ENCODE measurements at places on chromosomes 16 and 17.

- DNase-seq = no peak
Measured at GRCh38 chr17:40961591-40961990, 5.2 kb downstream of the KRT39 start.

GRCh38 chr17:55757659-55758058 lies 6.8 kb downstream of the PCTP start:
- no peak for DNase-seq

- DNase-seq = no peak
Measured at GRCh38 chr17:2259769-2260536, 43.6 kb downstream of the SMG6 start.

DNA sequence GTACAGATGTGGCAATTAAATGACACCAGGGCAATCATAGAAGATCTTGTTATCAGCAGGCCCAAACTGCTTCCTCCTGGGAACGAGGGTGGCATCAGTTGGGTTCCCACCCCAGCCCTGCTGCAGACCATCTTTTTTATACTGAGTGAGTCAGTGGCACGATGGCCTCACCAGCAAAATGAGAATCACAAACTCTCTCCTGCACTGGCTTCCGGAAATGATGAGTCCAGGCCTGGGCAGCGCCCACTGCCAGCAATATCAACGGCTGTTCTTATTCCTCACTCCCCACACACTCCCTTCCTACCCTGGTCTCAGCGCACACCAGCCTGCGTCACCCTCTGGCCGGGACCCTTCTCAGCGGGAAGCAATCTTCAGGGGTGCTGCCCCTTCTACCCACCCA lies 340.3 kb downstream of the FOXL1 start:
- no peak for DNase-seq

GRCh38 chr16:48054881-48055601 lies 100.8 kb downstream of the ABCC12 start:
- DNase-seq = peak; percentile 50

DNA sequence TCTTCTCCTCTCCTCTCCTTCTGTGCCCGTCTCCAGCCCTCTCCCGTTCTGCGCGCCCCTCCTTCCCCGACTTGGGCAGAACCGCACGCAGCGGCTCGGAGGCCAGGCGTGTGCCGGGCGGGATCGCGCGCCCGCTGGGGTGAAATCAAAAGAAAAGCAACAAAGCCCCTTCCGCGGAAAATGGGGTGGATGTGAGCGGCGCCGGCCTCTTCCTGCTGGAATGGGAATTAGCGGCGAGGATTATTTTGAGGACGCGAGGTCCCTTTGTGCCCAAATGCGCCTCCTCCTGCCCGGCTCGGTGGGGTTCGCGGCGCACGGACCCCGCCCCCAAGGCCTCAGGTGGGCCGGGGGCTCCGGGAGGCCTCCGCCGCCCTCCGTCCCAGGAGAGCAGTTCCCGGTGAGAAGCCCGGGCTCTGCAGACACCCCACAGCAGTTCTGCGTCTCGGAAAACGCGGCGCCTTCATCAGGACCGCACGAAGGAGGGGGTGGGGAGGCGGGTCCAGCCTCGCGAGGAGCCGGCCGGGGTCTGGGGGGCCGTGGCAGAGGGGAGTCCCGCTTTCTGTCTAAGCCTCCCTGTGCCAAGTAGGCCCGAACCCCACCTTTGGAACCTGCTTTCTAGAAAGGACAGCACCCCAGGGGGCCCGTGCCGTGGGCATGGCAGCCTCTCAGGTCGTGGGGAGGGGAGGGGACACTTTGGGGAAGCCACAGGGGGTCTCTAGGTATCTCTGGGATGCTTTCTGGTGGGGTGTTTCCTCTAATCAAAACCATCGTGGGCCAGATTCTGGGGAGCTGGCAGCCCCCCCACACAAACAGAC lies 91.0 kb upstream of the CBX4 start:
- no peak for DNase-seq

DNA sequence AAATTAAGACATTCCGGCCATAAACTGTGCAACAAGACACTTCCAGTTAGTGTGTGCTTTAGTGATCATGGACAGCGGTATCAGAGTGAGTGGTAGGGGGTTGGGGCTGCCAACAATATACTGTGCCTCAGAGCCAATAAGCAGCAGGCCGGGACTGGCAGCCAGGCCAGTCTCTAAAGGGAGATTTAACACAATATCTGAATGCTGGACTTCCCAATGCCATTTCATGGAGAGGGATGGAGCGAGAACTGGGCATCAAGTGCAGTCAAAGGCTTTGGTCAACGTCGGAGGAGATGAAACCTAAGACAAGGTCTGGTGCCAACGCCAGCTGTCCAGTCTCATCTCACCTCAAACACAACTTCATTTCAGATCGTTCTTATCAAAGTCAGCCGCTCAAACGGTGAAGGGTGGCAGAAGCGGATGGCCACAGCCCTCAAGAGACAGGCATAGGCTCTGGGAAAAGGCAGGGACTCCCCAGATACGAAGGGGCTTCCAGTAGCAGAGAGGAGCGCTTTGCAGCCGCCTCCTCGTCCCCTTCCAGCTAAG lies 935 bp downstream of the USP32 start:
- DNase-seq = peak; percentile 35

GRCh38 chr17:43740541-43740940 lies 18.1 kb downstream of the SOST start:
- DNase-seq = no peak

DNA sequence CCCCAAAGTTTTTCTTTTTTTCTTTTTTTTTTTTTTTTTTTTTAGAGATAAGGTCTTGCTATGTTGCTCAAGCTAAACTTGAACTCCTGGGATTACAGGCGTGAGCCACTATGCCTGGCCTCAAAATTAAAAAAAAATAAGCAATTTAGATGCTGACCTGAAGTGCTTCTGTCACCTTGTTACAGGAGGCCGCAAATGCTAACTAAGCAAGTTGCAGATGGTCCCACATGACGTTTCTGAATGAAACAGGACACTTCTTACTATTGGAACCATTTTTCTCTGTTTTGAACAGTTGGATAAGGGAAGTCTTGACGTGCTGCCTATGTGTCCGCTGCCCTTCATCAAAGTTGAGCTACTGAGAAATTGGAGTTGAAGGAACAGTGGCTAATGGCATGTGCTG lies 8.8 kb downstream of the ANKRD40CL start:
- no peak for DNase-seq

DNA sequence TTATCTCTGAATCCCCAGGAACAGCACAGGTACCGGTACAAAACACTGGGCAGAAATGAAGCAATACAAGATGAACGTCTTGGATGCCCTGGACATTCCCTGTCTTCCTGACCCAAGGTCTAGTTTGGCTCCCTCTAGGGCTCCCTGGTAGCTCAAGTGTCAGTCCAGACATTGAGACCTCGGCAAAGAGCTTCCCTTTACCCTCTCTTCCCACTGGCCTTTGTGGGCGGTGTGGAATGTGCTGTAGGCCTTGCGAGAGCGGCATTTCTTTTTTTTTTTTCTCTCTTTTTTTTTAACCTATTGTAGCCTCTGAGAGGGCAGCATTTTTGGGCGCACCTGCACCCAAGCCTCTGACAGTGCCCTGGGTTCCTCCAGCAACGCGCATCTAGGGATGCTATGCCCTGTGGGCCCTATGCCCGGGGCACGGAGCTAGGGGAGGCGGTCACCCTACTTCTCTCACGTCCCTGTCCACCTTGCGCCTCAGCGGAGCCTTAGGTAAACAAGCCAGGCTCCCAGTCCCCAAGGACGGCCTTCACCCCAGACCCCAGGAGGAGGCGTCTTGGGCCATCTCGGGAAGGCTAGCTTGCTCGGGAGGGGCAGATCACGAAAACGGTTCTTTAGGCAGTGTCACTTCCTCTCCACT lies 1.2 kb upstream of the NFATC3 start:
- DNase-seq = no peak

DNA sequence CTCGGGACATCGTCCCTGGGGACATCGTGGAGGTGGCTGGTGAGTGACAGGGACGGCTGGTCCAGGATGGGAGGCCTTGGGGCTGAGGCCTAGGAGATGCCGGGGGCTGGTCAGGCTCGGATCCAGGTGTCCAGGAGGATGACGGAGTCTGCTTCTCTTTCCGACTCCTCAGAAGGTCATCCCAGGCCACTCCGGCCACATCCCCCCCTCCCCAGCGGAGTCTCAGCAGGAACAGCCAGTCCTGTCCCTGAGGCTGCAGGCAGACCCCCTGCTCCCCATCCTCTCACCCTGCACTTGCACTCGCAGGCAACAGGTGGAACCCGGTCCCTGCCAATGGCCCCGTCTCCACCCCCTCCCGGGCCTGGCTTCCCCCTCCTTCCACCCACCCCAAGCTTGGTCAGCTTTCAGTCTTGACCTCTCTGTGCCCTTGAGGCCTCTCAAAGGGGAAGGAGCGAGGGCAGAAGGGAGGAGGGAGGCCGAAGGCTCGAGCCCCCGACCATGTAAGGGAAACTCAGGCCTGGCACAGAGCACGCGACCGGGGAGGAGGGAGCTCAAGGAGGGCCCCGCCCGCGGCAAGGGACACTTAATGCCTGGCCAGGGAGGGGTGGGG lies 4.4 kb downstream of the ATP2A1 start:
- DNase-seq = peak; percentile 71

GRCh38 chr16:58177353-58177710 lies 20.6 kb downstream of the CSNK2A2 start:
- DNase-seq = no peak

DNA sequence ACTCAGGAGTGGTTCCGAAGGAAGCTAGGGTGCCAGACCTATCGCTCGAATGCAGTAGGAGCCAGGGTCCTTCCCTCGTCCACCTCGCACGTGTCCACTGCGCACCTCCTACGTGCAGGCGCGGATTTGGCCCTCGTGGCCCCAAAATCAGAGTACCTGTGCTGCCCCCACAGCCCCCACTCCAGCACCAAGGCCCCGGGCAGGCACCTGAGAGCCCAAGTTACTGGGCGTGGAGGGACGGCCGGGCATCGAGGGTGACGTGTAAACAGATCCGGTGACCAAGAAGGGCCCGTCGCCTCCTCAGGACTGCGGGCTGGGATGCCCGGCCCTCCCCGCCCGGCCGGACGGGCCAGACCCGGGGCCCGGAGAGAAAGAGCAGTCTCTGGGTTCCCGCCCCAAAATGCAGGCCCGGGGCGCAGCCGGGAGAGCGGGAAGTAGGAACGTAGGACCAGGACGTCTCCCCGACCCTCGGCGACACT lies 492 bp downstream of the SLC25A39 start:
- no peak for DNase-seq

DNA sequence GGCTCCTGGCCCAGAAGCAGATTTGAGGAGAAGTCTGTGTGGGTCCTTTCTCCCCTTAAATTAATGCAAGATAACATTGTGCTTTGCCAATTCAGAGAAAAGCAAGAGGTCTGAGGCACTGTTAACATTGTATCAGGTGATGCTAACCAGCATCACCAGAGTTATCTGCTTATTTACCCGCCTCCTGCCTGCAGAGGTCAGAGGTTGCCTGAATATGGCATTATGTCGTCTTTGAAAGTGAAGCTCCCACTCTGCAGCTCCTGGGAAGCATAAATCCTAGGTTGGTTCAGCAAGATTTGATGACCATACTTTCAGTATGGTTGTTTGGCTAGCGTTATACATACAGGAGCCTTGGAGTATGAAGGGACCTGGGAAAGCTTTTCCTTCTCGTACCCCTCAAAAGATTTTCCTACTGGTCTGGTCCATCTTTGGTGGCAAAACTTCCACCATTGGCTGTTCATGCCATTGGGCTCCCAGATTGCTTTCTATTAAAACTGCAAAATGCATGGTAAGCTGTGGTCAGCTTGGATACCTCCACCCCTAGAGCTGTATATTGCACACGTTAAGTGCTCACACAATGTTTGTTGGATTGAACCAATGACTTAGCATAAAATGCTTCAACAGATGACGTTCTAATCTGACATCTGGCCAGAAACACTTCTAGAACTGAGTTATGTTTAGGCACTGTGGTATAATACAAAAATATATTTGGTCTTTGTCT lies 24.1 kb downstream of the CHD9 start:
- DNase-seq = no peak

DNA sequence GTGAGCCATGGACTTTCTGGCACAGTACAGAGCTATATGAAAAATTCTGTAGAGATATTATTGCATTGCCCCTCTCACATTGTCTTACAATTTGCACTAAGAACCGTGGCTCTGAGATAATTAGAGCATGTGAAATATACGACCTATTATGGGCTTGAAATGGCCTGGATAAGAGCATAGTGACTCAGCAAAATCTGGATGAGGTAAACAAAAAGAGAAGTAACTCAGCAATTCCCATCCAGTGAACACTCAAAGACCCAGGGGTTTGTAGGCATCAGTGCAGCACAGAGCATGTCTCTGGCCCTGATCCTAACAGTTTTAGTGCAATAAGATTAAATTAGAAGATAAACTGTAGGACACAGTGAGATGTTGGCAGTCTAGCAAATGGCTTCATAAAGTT lies 317.2 kb upstream of the MYOCD start:
- no peak for DNase-seq

- DNase-seq = peak; percentile 47
Measured at GRCh38 chr16:82456683-82457082, 170.1 kb upstream of the CDH13 start.
